ENCODE measurements at places on chromosomes 1 and 21. TPM values are rescaled to one million over a fixed set of nuclear protein-coding genes. Genes with fewer than 3 reads are reported as not detected.

- DNase-seq = peak; percentile 34
Measured at GRCh38 chr1:69568421-69569174, 876 bp downstream of the LRRC7 start.

DNA sequence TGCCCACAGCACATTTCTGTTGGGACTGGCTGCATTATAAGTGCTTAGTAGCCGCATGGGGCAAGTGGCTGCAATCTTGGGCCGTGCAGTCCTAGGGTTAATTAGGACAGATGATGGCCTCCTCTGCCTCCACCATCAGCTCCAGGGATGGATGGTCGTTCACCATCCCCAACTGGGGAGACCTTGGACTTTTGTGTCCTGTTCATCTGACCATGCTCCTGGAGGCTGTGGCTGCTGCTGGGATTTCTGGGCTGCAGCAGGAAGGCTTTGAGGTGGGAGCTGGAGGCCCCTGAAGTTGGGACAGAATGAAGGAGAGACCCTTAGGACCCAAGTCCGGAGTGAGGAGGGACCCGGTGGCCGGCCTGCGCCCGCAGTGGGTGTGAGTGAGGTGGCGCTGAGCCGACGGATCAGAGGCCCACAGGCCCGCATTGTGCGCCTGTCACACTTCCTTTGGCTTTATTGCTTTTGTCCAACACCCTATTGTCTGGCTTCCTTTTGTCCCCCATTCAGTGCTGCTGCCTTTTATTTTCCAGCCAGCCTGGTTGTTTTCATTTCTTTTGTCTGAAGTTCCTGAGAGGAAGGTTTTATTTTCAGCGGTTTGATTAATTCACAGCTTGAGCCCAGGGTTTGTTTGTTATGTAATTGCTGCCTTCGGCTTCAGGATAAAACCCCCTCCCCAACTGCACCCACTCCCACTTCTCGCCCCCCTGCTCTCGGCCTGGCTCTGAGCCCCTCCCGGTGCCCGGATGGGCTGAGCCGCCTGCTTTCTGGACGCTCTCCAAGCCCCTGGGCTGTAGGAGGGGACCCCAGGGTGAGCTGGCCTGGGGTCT, 35.6 kb downstream of the SOX13 start:
- DNase-seq = no peak

GRCh38 chr1:160192234-160192633, 1.9 kb downstream of the CASQ1 start:
- DNase-seq = no peak

- no peak for DNase-seq
Measured at GRCh38 chr1:8176279-8176678, 141.6 kb upstream of the SLC45A1 start.

GRCh38 chr21:41570791-41571355, 62.9 kb upstream of the TMPRSS2 start:
- no peak for DNase-seq

DNA sequence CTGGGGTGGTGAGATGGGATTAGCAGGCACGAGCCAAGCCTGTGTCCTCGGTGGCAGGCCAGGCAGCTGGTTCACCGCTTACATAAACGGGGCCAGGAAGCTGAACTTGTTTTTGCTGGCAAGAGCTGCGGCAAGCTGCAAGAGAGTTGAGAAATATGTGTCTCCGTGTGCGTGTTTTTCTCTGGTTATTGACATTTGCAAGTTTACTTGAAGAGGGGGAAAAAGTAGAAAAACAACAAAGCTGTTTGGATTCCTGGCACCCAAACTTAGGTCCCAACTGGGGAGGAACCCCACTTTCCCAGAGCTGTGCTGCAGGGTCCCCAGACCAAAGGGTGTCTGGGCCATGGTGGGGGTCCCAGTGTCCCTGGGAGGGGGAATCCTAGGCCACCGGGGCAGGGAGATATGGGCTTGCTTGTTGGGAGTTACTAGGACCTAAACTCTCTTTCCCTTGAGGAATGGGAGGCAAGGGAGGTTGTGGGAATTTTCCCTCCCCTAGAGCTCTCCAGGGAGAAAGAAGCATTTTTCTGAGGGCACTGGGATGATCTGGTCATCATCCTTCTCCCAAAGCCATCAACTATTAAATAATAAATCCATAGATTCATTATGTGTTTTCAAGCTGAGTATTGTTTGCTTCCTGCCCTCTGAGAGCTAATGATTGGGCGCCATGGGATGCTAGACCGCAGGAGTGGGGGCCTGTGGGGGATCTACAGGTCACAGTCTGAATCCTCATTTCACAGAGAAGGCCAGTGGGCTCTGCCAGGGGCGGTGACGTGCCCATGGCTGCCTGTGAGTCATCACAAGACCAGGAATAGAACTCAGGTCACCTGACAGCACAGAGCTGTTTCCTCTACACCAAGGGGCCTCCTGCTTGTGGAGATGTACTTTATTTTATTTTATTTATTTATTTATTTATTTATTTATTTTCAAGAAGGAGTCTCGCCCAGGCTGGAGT, 14.8 kb downstream of the IL6R start:
- DNase-seq = peak; percentile 97

GRCh38 chr1:239388578-239388977, 2.2 kb downstream of the CHRM3 start:
- no peak for DNase-seq

DNA sequence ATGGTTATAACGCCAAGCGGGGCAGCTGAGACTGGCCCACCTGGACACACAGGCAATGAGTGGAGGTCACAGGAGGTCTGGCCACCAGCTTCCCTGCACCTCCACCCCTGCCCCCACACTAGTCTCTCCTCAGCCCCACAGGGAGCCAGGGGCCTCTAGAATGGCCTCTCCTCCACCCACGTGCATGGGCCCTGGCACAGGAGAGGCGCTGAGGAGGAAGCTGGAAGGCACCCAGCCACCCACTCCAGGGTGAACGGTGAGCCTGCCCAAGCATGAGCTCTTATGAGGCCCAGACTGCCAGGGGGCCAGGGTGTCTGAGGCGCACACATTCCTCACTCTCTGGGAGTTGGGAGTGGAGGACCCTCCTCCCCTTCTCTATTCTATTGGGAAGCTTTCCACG, 22.2 kb downstream of the LRP8 start:
- DNase-seq = peak; percentile 14

- no peak for DNase-seq
Measured at GRCh38 chr1:30336550-30337323, 386.6 kb downstream of the MATN1 start.

The RAB25 gene
- not detected for total RNA-seq

The FAM177B gene
- not detected for total RNA-seq

The LCA5L gene
- 1.1 TPM for total RNA-seq

The CLEC20A gene
- not detected for total RNA-seq

All from GM23248 (cell line).